ENCODE measurements at places on chromosomes 2 and 18. TPM values are rescaled to one million over a fixed set of nuclear protein-coding genes. Genes with fewer than 3 reads are reported as not detected.

The STPG4 gene
- total RNA-seq = not detected

The SMIM21 gene
- total RNA-seq = not detected

The CBLN2 gene
- not detected for total RNA-seq

The TMEM37 gene
- total RNA-seq = 10.0 TPM

The IGFBP5 gene
- total RNA-seq = 79.1 TPM

The MYO3B gene
- 0.95 TPM for total RNA-seq

The SKOR2 gene
- total RNA-seq = not detected

The BBS5 gene
- total RNA-seq = 7.9 TPM

The ZNF385B gene
- total RNA-seq = 1.7 TPM

The POTEI gene
- total RNA-seq = not detected

The MC2R gene
- total RNA-seq = not detected

The CNTNAP5 gene
- total RNA-seq = not detected

The GALNT5 gene
- total RNA-seq = 0.26 TPM

The C2orf81 gene
- 0.87 TPM for total RNA-seq

The EFR3B gene
- 1.1 TPM for total RNA-seq

The AGXT gene
- total RNA-seq = not detected

The GAREM1 gene
- 49.1 TPM for total RNA-seq

The ERMN gene
- not detected for total RNA-seq

The MPP4 gene
- total RNA-seq = not detected

The FZD7 gene
- 20.0 TPM for total RNA-seq

The ALPP gene
- total RNA-seq = not detected

The LAMA1 gene
- 1.5 TPM for total RNA-seq

The MLPH gene
- total RNA-seq = 27.2 TPM

The DAW1 gene
- not detected for total RNA-seq

The MC4R gene
- total RNA-seq = not detected

The PDE1A gene
- total RNA-seq = 2.6 TPM

The LIPG gene
- total RNA-seq = 11.8 TPM

The NBAS gene
- total RNA-seq = 48.4 TPM

The COL5A2 gene
- 17.6 TPM for total RNA-seq

The CYS1 gene
- not detected for total RNA-seq

The RAX gene
- total RNA-seq = not detected

The MAP3K19 gene
- not detected for total RNA-seq

The DSG1 gene
- 693 TPM for total RNA-seq

The CD226 gene
- 0.23 TPM for total RNA-seq

The C2orf92 gene
- 45.7 TPM for total RNA-seq

The TSPYL6 gene
- not detected for total RNA-seq

The SMC6 gene
- 27.7 TPM for total RNA-seq

The SNORC gene
- total RNA-seq = 15.0 TPM

The BAZ2B gene
- 80.5 TPM for total RNA-seq

The CAB39 gene
- total RNA-seq = 67.1 TPM

The CDCA7 gene
- 11.8 TPM for total RNA-seq

The CDK15 gene
- total RNA-seq = 0.13 TPM

The G6PC2 gene
- not detected for total RNA-seq

The CDKL4 gene
- total RNA-seq = not detected

The NCKAP5 gene
- 4.9 TPM for total RNA-seq

The ALLC gene
- not detected for total RNA-seq

The SCG2 gene
- not detected for total RNA-seq

The ERBB4 gene
- 6.4 TPM for total RNA-seq

The RNU2-63P gene
- not detected for total RNA-seq

The RNASEH1 gene
- total RNA-seq = 13.0 TPM

The SH2D6 gene
- not detected for total RNA-seq

The RBFA gene
- total RNA-seq = 50.9 TPM

The ACAA2 gene
- 32.0 TPM for total RNA-seq

The CCDC85A gene
- 2.7 TPM for total RNA-seq

The TXNDC2 gene
- total RNA-seq = not detected

The PLGLB1 gene
- total RNA-seq = 1.6 TPM

The ANKRD30BL gene
- total RNA-seq = not detected

The ABCG8 gene
- total RNA-seq = not detected

The CCDC178 gene
- total RNA-seq = not detected
